A549 treated with RU486 at 1 μM for 4 hours (cell line): ENCODE measurements at places on chromosomes 1 and 21. TPM values are rescaled to one million over a fixed set of nuclear protein-coding genes. Genes with fewer than 3 reads are reported as not detected.

The RPRD2 gene
- total RNA-seq = 14.4 to 15.6 TPM (median 15.1 TPM) in 5 replicates

The RNU1-4 gene
- total RNA-seq = 5.0 TPM in 1 of 5 replicates, not detected in the others

The TAGLN2 gene
- 1,006 to 1,095 TPM (median 1,081 TPM) in 5 replicates for total RNA-seq

The CYP4X1 gene
- total RNA-seq = 0.07 to 0.08 TPM in 2 of 5 replicates, not detected in the others

The CD101 gene
- 0.13 to 0.43 TPM (median 0.24 TPM) in 5 replicates for total RNA-seq

The KPRP gene
- total RNA-seq = not detected in 5 replicates

The DIO1 gene
- not detected in 5 replicates for total RNA-seq

The MOB3C gene
- total RNA-seq = 3.4 to 4.8 TPM (median 4.2 TPM) in 5 replicates

The FBLIM1 gene
- total RNA-seq = 21.1 to 33.5 TPM (median 26.3 TPM) in 5 replicates

The SLC9C2 gene
- total RNA-seq = not detected in 5 replicates

The ST6GALNAC5 gene
- total RNA-seq = not detected in 5 replicates

The OSBPL9 gene
- total RNA-seq = 28.8 to 45.3 TPM (median 37.6 TPM) in 5 replicates

The RGS8 gene
- not detected in 5 replicates for total RNA-seq

The KIAA1614 gene
- 0.26 to 1.1 TPM (median 0.92 TPM) in 5 replicates for total RNA-seq

The APCS gene
- not detected in 5 replicates for total RNA-seq

The CD34 gene
- 0.17 TPM in 1 of 5 replicates, not detected in the others for total RNA-seq

The ANGPTL1 gene
- total RNA-seq = not detected in 5 replicates

The PHACTR4 gene
- total RNA-seq = 15.5 to 25.4 TPM (median 21.5 TPM) in 5 replicates

The ETNK2 gene
- total RNA-seq = 3.4 to 4.6 TPM (median 4.1 TPM) in 5 replicates

The TOMM40L gene
- total RNA-seq = 9.9 to 11.5 TPM (median 11.1 TPM) in 5 replicates

The CLDN17 gene
- total RNA-seq = not detected in 5 replicates

The KMO gene
- 0.90 to 1.7 TPM (median 1.2 TPM) in 5 replicates for total RNA-seq

The CRABP2 gene
- total RNA-seq = 11.5 to 19.1 TPM (median 11.6 TPM) in 5 replicates

The DNASE2B gene
- total RNA-seq = not detected in 5 replicates

The TAF13 gene
- total RNA-seq = 16.1 to 39.7 TPM (median 28.1 TPM) in 5 replicates

The STPG1 gene
- 5.1 to 6.8 TPM (median 6.7 TPM) in 5 replicates for total RNA-seq

The FLG2 gene
- total RNA-seq = not detected in 5 replicates

The ADARB1 gene
- total RNA-seq = 4.4 to 7.9 TPM (median 5.0 TPM) in 5 replicates

The CYYR1 gene
- not detected in 5 replicates for total RNA-seq

The GBP5 gene
- total RNA-seq = not detected in 5 replicates

The PIK3R3 gene
- 0.54 to 1.3 TPM (median 0.77 TPM) in 5 replicates for total RNA-seq

The TFAP2E gene
- total RNA-seq = 0.19 to 1.1 TPM (median 0.44 TPM) in 5 replicates

The TEDDM1 gene
- total RNA-seq = not detected in 5 replicates
